Brain microvascular endothelial cell (primary cell): ENCODE measurements at places on chromosomes 12 and 14.

DNA sequence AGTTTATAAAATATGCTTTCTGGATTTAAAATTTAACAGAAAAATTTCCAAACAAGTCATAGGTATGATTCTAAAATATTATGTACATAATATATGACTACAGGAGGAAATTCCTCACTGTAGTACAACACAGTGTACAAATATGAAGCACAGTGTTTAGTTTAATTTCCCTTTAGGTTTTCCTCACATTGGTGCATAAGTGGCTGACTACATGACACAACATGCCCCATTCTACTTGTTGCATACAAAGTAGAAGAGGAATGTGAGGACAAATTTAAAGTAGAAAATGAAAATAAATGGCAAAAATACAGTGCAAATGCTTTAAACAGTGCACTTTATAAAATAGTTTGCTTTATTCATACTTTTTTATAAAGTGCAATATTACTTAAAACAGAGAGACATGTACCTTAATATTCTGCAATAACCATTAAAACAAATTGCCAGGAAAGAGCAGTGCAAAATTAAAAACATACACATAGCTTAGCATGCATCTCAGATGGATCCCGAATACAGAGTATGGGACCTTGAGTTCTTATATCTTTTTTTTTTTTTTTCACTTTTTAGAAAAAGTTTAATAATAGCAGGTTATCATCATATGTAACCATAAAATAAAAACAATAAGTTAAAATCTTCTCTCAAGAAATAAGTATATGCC is 54.8 kb upstream of the TTC7B start:
- no peak for DNase-seq

DNA sequence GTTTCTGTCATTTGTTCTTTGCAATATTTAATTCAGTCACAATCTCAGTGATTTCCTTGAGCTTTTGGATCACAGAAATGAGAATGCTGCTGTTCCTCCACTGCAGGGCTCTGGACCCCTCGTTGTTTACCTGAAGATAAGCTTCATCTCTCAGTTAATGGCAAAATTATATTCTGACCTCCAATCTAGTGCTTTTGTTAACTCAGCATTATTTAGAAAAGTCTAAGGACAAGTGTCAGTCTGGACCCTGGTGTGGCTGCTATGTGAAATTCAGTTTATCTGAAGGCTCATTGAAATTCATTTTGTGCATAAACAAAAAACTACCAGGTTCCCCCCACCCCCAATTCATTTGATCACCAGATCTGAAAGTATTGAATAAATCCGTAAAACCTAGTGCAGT is 84.7 kb downstream of the PTPRO start:
- DNase-seq, result no peak

DNA sequence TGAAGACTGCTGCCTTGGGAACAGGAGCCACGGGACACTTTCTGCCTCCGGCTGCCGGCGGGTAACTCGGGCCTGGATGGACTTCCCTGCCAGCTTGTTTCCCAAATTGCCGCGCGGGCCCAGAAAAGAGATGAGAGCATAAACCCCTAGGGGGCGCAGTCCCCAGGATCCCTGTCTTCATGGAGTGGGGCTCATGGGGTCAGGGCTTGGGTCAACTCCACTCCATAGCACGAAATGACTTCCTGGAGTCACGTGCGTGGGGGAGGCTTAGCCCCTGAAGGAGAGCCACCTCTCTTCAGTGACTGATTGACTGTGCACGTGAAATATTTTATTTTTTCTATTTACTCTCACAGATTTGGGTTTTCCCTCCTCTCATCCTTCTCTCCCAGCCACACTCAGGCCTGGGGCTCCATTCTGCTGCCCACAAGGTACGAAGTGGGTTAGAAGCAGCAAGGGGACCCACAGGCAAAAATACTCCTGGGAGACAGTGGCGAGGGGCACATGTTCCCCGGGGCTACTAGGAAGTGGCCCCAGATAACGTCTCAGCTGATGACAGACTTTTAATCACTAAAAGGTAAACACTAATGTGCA is 10.0 kb downstream of the PGF start:
- no peak for DNase-seq

DNA sequence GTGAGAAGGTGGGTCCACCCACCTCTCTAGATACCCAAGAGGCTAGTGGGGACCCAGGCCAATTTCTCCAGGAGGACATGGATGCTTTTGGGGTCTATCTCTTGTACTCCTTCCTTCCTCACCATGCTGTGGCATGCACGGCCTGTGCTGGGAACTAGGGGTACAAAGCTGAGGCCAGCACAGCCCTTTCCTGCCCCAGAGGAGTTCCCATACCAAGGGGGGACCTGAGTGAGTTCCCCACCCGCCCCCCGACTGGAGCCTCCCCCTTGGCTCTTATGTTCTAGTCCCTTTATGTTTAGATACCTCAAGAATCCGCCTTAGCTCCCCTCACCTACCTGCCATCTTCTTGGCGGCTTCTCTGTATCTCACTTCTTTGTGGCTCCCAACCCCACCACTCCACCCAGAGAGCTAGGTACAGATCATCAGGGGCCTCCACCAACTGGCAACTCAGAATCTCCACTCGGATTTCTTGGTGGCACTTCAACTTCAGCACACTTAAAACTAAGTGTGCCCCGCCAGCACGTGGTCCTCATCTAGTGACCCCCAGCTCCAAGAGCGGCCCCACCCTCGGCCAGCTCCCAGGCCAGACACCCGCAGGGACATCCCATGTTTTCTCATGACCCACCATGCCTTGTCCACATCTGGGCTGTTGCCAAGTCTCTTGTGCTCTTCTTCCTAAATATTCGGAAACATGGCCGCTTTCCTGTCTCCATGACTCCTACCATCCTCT is 115.2 kb upstream of the RTL1 start:
- no peak for DNase-seq

GRCh38 chr12:77492536-77492935 is 338.2 kb upstream of the NAV3 start:
- DNase-seq, result no peak

- DNase-seq, result peak; percentile 38
These were observed 515 bp upstream of the ABCC9 start for GRCh38 chr12:21941506-21942376.

GRCh38 chr12:75632442-75632841 is 121.0 kb upstream of the KRR1 start:
- DNase-seq, result no peak

GRCh38 chr12:22313963-22314330 is 20.6 kb downstream of the ST8SIA1 start:
- DNase-seq, result no peak

- DNase-seq, result no peak
These were observed 82.3 kb downstream of the ITPR2 start for GRCh38 chr12:26750531-26751175.

DNA sequence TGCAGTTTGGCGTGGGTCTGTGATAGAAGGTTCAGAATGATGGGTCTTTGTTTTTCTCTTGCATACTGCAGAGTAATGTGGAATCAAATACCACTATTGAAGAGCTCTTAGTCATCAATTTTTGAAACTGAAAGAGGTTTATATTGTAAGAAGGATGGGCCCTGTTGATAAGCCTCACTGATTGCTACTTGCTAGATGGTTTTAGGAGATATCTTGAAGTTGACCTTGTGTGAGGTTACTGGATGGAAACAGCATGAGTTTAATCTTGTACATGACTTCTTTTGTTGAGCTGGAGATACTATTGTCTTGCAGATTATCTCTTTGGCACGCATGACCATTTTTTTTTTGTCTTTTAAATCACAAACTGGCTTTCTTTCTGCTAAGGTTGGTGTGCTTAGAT is 13.8 kb downstream of the BICD1 start:
- DNase-seq, result no peak

DNA sequence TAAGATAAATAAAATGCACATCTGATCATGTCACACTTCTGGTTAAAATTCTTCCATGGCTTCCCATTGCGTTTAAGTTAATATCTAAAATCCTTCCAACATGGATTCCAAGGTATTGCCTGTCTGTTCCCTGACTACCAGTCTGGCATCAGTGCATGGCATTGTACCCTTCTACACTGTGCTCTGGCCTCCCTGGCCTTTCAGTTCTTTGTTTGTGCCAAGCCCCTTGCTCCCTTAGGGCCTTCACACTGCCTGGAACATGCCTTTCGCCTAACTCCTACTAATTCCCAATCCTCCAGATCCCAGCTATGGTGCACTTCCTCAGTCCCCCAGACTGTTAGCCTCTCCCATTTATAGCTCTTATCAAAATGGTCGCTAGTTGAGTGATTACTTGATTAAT is 6.3 kb downstream of the CIPC start:
- no peak for DNase-seq

GRCh38 chr12:24080465-24080864 is 131.0 kb upstream of the SOX5 start:
- no peak for DNase-seq

GRCh38 chr14:72014486-72014885 is 82.3 kb downstream of the RGS6 start:
- no peak for DNase-seq

DNA sequence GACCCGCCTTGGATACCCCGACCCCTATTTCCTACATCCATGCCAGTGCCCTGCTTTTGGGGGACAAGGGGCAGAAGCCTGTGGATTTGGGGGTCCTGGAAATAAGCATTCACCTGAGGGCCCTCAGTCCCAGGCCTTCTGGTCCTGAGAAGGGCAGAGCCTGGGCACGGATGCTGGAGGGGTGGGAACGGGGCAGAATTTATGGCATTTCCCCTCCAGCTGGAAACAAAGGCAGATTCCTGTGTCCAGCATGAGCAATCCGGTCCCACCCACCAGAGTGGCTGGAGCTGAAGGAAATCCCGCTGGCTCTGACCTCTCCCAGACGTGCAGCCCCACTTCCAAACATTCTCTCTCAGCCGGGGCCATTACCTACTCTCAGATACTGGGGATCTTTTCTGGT is 9.3 kb downstream of the ANKRD33 start:
- DNase-seq, result no peak

DNA sequence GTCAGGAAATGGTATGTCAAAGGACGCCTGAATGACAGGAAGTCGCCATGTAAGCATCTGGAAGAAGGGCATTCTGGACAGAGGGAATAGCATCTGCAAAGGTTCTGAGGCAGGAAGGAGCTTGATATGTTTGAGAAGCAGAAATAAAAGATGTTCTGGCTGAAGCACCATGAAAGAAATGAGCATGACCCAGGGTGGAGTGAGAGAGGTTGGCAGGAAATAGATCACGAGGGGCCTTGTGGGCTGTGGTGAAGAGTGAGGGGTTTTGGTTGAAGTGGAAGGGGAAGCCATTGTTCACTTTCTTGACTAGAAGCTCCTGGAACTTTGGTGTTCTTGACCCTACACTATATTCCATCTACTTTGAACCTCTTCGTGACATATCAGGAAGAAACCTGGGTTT is 99.4 kb upstream of the PARP11 start:
- DNase-seq, result no peak

- DNase-seq, result no peak
These were observed 48.5 kb downstream of the ADGRD1 start for GRCh38 chr12:131002216-131002631.

DNA sequence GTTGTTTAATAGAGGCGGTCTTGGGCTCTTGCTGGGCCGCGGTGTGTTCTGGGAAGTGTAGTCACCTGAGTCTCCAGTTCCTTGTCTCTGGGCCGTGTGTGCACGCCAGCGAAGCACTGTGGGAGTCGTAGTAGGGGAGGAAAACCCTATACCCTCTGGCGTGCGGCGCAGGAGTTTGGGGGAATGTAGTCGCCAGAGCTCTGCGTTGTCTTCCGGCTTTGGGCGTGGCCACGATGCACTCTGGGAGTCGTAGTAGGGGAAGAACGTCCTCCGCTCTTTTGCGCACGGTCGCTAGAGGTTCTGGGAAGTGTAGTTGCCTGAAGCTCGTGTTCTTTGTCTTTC is 726 bp upstream of the ZNF140 start:
- peak; percentile 99 for DNase-seq

DNA sequence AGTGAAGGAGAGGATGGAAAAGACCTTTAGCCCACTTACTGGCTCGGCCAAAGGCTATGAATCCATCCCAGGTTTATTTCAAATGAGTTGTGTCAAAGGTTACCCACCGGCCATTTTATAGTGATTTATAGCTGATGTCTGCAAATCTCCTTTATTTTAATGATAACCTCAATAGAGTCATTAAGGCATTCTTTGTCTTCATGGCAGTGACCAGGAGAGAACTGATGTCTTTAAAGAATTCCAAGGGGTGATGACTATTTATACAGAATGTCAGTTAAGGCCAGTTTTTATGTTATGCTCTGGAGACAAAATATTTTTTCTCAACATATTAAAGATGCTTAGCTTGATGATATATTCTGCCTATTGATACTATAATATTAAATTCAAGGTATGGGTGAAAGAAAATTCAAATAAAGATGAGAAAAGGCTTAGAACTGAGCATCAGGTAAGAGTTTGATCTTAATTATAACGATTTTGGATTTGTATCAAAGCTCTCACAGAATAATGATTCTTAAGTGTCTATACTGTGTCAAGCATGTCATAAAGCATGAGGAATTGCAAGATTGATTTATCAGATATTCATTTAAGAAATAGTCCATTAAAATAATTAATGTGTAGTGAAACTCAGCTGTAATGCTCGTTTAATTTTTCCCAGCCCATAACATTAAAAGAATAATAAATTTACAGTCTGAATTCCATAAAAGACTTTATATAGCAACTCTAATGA is 361.5 kb downstream of the SOX5 start:
- no peak for DNase-seq

DNA sequence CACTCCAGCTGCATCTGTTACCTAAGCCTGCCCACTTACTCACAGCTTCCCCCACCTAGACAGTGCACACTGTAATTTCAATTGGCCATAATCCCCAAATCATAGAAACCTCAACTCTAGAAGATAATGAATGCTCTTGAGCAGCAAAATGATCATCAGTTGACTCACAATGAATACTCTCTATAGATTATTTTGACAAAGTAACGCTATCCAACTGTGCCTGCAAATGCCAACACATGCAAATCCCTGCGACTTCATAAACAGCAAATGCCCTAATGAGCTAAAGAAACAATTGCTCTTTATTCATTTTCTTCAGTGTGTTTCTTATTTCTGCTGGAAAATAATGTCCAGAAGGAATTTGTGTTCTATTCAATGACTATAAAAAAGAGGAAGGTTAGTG is 319.5 kb downstream of the PAWR start:
- no peak for DNase-seq

DNA sequence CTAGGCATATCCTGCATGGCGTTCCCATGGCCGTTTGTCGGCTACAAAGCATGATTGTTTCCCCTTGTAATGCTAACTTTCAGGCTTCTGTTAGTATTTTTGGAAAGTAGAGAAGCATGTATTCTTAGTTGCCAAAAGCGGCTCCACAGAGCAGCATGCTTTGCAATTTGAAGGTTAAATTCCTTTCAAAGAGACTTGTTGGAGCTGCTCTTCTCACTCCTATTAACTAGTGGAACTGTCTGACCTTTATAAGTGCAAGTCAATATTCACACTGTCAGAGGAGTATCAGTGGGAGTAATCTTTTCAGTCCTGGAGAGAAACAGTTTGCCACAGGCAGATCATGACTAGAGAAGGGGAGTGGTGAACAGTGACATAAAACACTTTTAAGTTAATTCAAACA is 656.1 kb upstream of the NOVA1 start:
- DNase-seq, result no peak

GRCh38 chr12:7609495-7609894 is 56.2 kb downstream of the APOBEC1 start:
- DNase-seq, result peak; percentile 22
